MM.1S (cell line): ENCODE measurements at places on chromosomes 3 and 15.

GRCh38 chr3:134471521-134472193 is 14.1 kb downstream of the ANAPC13 start:
- no peaks in the 10 kb centered on the region for H3K27me3 ChIP-seq
- DNase-seq: no peak
- H3K27ac ChIP-seq: no peak overlapping the region
- H3K36me3 ChIP-seq: no peaks in the 10 kb centered on the region
- H3K4me3 ChIP-seq: no peak overlapping the region
- H3K4me1 ChIP-seq: no peaks in the 10 kb centered on the region

- H3K4me3 ChIP-seq: no peak overlapping the region
- no peaks in the 10 kb centered on the region for H3K27me3 ChIP-seq
- no peaks in the 10 kb centered on the region for H3K4me1 ChIP-seq
- no peaks in the 10 kb centered on the region for H3K36me3 ChIP-seq
- no peak for DNase-seq
These were observed 14.6 kb upstream of the CEMIP start for GRCh38 chr15:80764535-80764934.

DNA sequence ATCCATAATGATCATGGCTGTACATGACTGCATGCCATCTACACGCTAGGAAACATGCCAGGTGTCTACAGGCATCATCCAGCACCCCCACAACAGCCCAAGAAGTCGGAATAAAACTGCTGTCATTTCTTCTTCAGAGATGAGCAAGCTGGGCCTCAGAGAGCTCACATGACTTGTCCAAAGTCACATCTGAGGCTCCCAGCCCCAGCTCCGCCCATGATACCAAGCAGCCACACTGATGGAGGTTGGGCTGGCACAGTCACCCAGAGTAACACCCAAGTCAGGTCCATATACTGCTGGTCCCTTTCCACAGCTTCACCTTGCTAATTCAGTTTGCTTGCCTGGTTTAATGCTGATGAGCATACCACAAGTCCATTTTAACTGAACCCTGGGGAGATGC is 116.6 kb downstream of the SEC22A start:
- no peaks in the 10 kb centered on the region for H3K36me3 ChIP-seq
- no peak for DNase-seq

GRCh38 chr15:27414168-27414870 is 443.3 kb downstream of the GABRG3 start:
- no peak for DNase-seq
- H3K4me1 ChIP-seq: no peaks in the 10 kb centered on the region
- H3K27ac ChIP-seq: no peak overlapping the region
- no peaks in the 10 kb centered on the region for H3K27me3 ChIP-seq
- no peak overlapping the region for H3K4me3 ChIP-seq
- no peaks in the 10 kb centered on the region for H3K36me3 ChIP-seq

- no peaks in the 10 kb centered on the region for H3K4me1 ChIP-seq
- DNase-seq: no peak
- no peaks in the 10 kb centered on the region for H3K36me3 ChIP-seq
- no peak overlapping the region for H3K27ac ChIP-seq
- H3K4me3 ChIP-seq: no peak overlapping the region
- H3K27me3 ChIP-seq: no peaks in the 10 kb centered on the region
These were observed 92.6 kb downstream of the ALDH1A2 start for GRCh38 chr15:57972864-57973263.

- H3K27ac ChIP-seq: no peak overlapping the region
- 0 out of 2 replicates have a peak, but pooled peaks cover 6% of the 10 kb centered on the region for H3K4me1 ChIP-seq
- no peak for DNase-seq
- no peaks in the 10 kb centered on the region for H3K27me3 ChIP-seq
These were observed 45.3 kb downstream of the SEMA6D start for GRCh38 chr15:47762621-47763020.

- peaks cover 54% of the 10 kb centered on the region for H3K4me1 ChIP-seq
- peak overlapping the region; percentile 39; the same call in 1 of the 2 replicates for H3K27ac ChIP-seq
- no peaks in the 10 kb centered on the region for H3K36me3 ChIP-seq
- DNase-seq: no peak
- no peaks in the 10 kb centered on the region for H3K27me3 ChIP-seq
- H3K4me3 ChIP-seq: no peak overlapping the region
These were observed 110.6 kb downstream of the XXYLT1 start for GRCh38 chr3:195160257-195160898.

DNA sequence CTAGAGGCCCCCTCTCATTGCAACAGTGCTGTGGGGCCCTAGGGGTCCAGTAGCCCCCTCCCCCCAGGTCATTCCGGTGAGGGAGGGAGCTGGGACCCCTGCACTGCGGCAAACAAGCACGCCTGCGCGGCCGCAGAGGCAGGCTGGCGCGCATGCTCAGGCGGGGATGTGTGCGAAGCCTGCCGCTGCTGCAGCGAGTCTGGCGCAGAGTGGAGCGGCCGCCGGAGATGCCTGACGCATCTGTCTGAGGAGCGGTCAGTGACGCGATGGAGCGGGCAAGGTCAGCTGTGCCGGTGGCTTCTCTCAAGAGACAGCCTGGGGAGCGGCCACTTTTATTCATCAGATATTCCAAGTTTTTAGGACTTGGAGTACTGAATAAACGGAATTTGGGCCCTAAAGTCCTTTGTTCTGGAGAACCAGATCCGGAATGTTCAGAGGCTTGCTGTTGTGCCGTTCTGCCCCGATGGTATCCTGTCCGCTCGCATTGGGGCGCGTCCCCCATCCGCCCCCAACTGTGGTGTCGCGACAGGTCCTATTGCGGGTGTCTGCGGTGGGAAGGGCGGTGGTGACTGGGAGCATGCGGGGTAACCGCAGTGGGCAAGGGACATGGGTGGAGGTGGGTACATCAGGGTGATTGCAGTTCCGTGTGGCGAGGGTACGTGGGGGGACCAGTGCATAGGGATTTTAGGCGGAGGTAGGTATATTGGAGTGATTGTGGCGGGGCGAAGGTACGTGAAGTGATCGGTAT is at the start of the genes SNRPN and SNURF:
Gene SNRPN, plus strand, starts transcription at position 205 of the 748 bp plus-strand sequence. CDS start 19,467 bp downstream, outside the sequence.
Gene SNURF, plus strand, starts transcription at position 205 of the 748 bp plus-strand sequence. Its CDS starts 62 bp downstream, at position 267.
- H3K27ac ChIP-seq: peak within 1 kb of the TSS; percentile 78
- H3K4me1 ChIP-seq: no peaks in the 10 kb centered on the region
- H3K36me3 ChIP-seq: no peaks in the 10 kb centered on the region
- no peaks in the 10 kb centered on the region for H3K27me3 ChIP-seq
- H3K4me3 ChIP-seq: peak within 1 kb of the TSS; percentile 93

DNA sequence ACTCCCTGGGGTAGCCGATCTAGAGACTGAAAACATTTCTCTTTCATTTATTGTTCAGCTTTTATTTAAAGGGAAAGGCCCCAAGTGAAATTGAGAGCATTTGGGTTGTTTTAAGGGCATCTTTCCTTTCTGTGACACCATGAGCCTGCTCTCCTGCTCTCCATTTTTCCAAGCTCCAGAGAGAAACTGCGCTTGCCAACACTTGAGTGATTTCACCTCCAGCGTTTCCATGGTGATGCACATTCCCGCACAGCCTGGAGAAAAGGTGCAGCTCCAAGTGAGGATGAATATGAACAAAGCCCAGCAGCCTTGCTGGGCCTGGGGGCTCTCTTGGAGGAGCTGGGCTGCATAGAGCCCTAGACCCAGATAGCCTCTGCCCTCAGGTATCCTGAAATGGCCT is 159.2 kb upstream of the PPP2R3A start:
- DNase-seq: no peak
- H3K27me3 ChIP-seq: no peaks in the 10 kb centered on the region

- H3K27me3 ChIP-seq: no peaks in the 10 kb centered on the region
- no peaks in the 10 kb centered on the region for H3K36me3 ChIP-seq
These were observed 216.8 kb upstream of the RBMS3 start for GRCh38 chr3:29064085-29064484.

GRCh38 chr3:146814601-146815315 is 209.6 kb upstream of the PLSCR5 start:
- DNase-seq: no peak
- no peak overlapping the region for H3K27ac ChIP-seq
- no peaks in the 10 kb centered on the region for H3K36me3 ChIP-seq

DNA sequence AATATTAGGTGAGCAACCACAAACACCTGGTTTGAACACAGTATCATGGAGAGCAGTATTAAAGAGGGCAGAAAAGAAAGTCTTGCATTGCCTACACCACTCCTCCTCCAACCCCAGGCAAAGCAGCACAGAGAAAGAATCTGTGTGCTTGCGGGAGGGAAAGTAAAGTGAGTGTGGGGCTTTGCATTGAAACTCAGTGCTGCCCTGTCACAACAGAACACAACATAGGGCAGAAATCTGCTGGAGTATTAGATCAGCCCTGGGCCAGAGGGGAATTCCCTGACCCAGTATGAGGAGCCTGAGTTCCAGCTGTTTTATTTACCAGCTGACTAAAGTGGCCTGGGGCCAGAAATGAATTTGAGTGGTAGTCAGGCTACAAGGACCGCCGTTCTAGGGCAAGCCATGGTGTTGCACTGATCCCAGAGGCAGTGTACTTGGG is 75.5 kb downstream of the SPATA16 start:
- peaks cover 19% of the 10 kb centered on the region for H3K4me1 ChIP-seq
- H3K4me3 ChIP-seq: no peak overlapping the region
- peak; percentile 86 for DNase-seq
- no peaks in the 10 kb centered on the region for H3K36me3 ChIP-seq
- no peak overlapping the region for H3K27ac ChIP-seq
- no peaks in the 10 kb centered on the region for H3K27me3 ChIP-seq

- 0 out of 2 replicates have a peak, but pooled peaks cover 3% of the 10 kb centered on the region for H3K27me3 ChIP-seq
- H3K36me3 ChIP-seq: no peaks in the 10 kb centered on the region
- no peak overlapping the region for H3K27ac ChIP-seq
- no peak overlapping the region for H3K4me3 ChIP-seq
- no peaks in the 10 kb centered on the region for H3K4me1 ChIP-seq
These were observed 84.6 kb downstream of the TMCO5A start for GRCh38 chr15:38019066-38019465.

GRCh38 chr3:42118762-42119361 is 27.7 kb downstream of the TRAK1 start:
- no peak overlapping the region for H3K4me3 ChIP-seq
- no peaks in the 10 kb centered on the region for H3K27me3 ChIP-seq
- H3K36me3 ChIP-seq: no peaks in the 10 kb centered on the region

DNA sequence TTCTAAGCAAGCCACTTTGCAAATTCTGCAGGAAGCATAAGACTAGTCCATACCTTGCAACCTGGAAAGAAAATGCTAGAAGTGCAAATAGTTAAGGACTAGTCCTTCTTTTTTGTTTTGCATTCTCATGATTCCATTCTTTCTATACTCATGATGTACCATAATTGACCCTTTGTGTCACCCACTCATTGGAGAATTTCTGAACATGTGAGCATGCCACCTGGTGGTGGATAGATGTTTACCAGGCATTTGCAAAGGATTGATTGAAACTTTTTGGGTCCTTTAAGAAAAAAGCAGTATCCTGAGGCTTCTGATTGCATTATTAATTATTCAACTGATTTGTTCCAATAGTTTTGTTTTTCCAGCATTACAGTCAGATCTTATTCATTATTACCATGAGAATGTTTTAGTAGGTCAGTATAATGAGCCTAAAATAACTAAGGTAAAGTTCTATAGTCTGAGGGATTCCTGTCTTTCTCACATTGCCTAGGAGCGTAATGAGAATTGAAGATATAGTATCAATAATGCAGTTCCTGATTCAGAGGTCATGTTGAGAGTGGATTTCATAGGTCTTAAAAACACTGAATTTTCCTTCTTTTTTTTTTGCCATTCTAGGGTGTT is 20.2 kb upstream of the DIPK2A start:
- H3K36me3 ChIP-seq: no peaks in the 10 kb centered on the region
- H3K27ac ChIP-seq: no peak overlapping the region
- no peak overlapping the region for H3K4me3 ChIP-seq
- no peaks in the 10 kb centered on the region for H3K27me3 ChIP-seq

DNA sequence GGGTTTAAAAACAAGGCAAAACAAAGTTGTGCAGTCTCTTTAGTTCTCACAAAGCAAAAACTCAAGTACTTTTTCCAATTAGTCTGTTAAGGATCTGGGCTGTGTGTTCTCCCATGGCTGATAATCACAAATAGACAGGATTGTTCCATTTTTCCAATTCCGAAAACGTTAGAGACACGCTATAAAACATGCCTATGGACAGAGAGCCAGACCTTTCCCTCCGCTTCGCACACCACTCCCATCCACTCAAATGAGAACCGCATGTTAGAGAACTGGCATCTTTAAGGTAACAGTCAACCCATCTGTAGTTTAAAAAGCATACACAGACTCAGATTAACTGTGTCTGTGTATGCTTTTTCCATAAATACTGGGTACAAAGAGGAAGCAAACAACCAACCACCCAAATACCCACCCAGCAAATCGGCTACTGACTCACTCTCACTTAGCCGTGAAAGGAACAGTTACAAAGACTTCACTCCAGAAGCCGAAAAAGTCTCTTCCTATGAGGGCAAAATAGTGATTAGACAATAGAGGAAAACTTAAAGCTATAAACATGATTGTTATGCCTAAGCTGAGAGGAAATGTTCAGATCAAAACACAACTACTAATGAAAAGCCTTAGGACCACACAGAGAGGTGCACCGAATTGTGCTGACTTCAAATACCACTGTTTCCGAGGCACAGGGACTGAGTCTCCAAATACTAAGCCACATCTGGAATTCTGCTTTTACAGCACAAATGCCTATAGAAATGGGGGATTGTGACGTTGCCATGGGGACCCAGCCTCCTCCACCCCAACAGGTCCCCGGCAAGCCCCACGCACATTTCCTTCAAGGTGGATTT is 36.1 kb downstream of the IL17RD start:
- no peak overlapping the region for H3K27ac ChIP-seq
- no peak overlapping the region for H3K4me3 ChIP-seq
- H3K4me1 ChIP-seq: no peaks in the 10 kb centered on the region

DNA sequence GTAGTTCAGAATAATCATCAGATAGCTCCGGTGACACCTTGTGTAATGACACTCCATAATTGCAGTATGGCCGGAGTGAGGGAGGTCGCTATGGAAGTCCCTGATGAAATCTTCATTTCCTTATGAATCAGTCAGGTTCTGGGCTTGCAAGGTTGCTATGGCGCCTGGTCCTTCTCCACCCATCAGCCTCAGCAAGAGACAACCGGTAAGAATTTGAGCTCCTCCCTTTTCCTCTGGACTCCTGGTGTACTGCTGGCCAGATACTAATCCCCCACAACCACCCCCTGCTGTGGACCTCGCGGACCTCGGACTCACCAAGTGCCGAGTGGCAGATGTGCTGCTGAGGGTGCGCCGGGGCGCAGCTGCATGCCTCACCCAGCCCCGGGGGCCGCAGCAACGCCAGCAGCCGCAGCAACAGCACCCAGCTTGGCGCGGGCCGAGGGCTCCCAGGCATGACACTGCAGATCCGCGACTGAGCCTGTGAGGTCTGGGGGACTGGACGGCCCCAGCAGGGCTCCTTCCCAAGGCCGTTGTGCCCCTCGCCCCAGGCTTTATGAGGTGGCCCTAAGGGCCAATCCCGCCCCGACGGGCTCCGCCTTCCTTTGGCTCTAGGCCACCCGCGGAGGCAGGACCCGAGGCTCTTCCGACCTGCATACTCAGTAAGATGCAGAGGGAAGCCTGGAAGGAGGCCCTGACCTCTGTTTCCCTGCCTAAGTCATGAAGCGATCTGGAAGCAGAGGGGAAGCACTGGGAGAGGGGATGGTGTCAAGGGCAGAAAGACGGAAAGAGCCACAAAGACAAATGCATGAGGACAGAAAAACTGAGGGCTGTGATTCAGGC is at the start of gene TIMP4:
Gene TIMP4, minus strand, starts transcription at position 526 of the 840 bp plus-strand sequence. Its CDS starts 72 bp downstream, at position 454.
- no peaks in the 10 kb centered on the region for H3K4me1 ChIP-seq
- H3K27me3 ChIP-seq: no peaks in the 10 kb centered on the region
- no peak for DNase-seq

GRCh38 chr3:192433704-192434103 is 293.6 kb downstream of the FGF12 start:
- H3K27ac ChIP-seq: no peak overlapping the region
- H3K27me3 ChIP-seq: no peaks in the 10 kb centered on the region
- H3K4me3 ChIP-seq: no peak overlapping the region
- no peaks in the 10 kb centered on the region for H3K4me1 ChIP-seq
- no peaks in the 10 kb centered on the region for H3K36me3 ChIP-seq
- no peak for DNase-seq

GRCh38 chr3:16176391-16177030 is 2.0 kb downstream of the GALNT15 start:
- no peaks in the 10 kb centered on the region for H3K27me3 ChIP-seq
- H3K36me3 ChIP-seq: no peaks in the 10 kb centered on the region
- H3K4me1 ChIP-seq: no peaks in the 10 kb centered on the region
